ENCODE measurements at places on chromosomes 5 and 9.

DNA sequence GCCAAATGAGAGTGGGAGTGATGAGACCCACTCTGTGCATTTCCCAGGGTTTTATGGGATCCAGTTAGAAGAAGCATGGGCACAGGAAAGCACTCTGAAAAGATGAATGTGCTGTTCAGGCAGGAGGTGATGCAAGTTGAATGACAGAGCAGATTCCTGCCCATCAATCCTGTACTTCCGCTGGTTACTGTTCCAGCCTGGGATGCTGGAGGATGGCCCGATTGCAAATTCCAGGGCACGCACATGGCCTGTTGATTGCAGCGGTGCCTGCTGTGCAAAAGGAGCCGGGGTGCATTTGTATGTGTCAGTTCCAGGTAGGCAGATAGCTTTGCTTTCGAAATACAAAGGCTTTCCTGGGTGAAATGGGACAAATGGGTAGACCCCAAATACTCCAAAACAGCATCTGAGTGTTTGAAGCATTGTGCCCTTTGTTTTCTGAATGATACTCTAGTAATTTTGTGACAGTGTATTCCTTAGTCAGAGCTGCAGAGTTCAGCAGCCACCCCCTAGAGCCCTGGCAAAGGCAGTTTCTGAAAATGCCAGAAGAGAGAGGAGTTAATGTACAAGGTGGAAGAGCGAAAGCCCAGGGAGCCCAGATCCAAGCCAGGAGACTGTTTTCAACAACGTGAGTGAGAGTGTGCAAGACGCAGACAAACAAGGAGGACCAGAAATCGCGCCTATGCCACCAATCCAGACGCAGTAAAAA is 454.2 kb upstream of the CLINT1 start:
- no peak for DNase-seq

- no peak for DNase-seq
Observed at GRCh38 chr5:73160239-73160671, 12.7 kb upstream of the TMEM174 start.

DNA sequence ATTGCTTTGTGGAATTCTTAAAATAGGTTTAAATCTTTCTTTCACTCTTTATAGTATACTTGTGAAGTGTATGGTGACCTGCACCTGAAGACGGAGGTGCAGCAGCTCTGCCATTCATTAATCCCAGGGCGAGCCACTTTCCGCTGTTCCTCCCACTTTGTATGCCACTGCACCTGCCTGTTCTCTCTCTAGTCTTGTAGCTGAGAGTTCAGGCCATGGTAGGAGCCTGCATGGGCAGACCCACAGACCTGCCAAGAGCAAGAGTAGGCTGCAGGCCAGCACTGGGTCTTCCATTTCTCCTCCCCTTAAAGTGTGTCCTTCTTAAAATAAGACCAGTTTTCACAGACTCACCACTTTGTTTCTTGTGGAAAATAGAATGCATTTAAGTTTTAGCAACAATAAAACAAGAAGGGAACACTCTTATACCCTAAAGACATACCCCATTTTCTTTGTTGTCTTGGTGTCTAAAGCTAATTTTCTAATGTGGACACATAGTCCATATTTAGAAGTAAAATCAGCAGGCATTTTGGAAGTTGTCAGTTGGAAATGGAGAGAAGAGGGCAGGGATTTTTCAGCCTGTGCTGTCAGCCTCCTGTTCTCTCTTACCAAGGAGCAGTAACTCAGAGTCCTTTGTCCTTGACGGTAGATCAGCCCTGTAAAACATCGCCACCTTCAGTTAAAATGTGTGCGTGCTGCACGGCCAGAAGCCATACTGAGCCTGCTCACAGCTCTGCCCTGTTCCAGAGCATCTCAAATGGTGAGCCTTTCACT is 103.2 kb downstream of the SNCAIP start:
- peak; percentile 46 for DNase-seq

DNA sequence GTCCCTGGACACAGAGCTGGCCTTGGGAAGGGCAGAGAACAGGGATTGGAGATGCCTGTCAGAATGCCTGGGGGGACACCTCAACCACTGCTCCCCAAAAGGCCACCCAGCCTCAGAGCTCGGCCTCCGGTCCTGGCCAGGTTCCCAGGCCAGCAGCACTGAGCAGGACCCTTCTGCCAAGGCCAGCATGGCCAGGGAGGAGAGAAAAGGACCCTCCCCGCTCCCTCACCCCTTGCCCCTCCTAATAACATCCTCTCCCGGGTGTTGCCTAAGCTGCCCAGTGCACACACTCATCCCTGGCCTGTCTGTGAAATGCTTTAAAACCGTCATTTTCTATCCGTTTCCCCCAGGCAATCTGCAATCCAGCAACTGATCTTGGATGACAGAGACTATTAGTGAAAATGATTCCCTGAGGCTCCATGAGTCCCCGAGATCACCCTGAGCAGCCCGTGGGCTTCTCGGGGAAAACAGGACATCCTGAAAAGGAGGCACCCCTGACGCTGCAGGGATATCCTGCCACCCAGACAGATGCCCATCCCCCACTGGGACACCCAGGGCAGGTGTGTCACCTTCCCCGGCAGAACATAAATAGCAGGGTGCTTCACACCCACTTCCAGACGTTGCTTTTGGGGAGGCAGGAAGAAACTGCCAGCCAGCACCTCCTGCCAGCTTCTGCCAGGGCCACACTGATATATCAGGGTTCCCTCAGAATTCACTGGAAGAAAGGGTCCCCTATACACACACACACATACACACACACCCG is 75.3 kb downstream of the ADAMTS2 start:
- DNase-seq: peak; percentile 19

DNA sequence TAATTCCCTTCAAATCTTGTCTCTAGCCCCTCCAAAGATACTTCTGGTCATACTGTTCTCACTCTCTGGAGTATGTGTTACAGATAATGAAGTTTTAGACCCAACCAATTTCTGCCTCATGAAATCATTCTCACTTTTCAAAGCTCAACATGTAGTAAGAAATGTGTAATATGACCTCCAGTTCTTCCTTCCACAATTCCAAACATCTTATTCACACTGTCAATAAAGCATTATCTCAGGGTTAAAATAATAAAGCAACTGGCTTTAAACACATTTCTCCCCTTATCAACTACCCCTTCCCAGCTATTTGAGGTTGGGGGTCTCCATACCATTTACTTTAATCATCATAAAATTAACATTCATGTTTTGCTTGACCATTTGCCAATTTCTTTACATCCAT is 654.1 kb downstream of the RAB3C start:
- no peak for DNase-seq

DNA sequence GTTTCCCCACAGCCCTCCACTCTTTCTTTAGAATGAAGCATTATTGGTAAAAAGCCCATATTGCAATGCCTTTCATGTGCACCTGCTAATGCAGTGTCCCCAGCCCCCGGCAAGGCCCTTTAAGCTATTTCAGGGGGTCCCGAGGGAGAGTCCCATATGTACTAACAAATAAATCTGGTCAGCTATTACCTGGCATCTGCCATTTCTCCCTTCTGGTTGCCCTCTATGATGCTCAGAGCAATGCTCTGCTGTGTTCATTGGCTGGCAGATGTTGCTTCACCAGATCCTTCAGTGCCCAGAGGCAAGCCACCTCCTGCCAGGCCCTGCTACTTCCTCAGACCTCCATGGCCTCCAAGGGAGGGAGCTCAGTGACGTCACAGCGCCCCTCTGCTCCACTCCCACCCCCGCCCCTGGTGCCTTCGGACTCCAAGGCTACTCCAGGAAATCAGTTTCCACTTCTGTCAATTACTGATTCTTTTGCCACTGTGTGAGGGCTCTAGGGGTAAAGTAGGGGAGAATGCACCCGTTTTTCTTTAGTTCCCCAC is 201.1 kb upstream of the GLRA1 start:
- DNase-seq: no peak

- no peak for DNase-seq
Observed at GRCh38 chr9:101634741-101635409, 40.1 kb upstream of the PPP3R2 start.

DNA sequence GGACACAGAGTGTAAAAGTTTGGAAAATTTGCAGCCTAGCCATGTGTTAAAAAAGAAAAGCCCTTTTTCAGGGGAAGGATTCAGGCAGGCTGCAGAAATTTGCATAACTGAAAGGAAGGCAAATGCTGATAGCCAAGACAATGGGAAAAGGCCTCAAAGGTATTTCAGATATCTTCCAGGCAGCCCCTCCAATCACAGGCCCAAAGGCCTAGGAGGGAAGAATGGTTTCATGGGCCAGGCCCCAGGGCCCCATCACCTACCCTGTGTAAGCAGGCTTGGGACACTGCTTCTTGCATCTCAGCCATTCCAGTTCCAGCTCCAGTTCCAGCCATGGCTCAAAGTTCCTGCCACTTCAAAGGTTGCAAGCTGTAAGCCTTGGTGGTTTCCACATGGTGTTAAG is 4.8 kb downstream of the S100Z start:
- no peak for DNase-seq

- DNase-seq: no peak
Observed at GRCh38 chr5:2519153-2519552, 232.3 kb downstream of the IRX2 start.

DNA sequence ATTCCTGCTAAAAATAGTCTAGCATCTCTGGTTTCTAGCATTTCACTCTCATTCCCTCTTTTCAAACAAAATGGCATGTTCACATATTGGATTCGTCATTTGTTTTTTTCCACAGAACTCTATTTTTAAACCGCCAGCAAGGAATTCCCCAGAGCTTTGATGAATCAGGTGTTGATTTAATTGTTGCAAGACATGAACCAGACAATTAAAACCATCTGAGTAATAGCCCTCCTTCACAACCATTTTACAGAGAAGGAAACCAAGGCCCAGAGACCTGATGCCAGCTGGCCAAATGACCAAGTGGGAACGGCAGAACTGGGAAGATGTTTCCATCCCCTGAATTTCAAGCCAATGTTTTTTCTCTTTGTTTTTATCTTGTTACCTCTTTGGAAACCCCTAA is 167.0 kb downstream of the CAAP1 start:
- DNase-seq: no peak

DNA sequence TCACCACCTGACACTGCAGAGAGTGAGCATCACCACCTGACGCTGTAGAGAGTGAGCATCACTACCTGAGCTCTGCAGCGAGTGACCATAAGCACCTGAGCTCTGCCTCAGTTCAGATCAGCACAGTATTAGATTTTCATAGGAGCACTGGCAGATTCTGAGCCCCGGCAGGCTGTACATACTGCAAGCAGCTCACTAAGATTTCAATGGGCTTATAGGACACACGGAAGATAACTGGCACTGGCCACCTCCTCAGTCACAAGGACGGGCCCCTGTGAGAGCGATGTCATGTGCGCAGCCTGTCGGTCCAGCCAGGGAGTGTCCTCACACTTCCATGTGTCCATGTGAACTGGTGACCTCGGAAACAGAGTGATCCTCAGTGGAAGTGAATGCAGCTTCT is 153.5 kb upstream of the IRX2 start:
- no peak for DNase-seq

DNA sequence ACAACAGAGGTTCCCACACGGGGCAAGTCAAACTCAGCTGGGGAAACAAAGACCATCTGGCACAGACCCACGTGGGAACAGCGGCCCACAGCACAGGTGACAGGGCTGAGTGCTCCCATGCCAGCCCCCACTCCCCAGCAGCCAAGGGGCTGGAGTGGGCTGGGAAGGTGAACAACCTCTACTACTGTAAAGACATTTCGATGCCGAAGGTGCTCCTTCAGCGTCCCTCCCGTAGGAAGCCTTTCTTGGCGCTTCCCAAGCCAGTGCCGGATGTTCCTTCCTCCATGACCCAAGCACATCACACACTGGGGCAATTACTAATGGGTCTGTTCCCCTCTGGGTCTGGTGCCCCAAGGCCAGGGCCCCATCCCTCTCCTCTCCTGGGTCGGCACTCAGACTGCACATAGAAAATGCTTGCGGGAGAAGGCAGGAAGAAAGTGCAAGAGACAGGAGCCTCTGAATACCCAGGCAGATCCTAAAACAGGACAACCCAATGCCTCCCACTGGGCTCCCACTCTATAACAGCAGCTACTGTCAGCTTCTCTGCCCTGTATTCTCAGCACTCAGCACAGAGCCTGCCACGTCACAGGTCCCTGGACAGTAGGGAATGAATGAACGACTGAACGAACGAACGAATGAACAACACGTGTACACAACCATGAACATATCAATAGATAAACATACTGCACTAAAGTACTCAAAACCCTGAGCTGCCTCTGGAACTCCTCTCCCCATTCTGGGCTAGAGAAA is 77.0 kb upstream of the LRRTM2 start:
- no peak for DNase-seq

DNA sequence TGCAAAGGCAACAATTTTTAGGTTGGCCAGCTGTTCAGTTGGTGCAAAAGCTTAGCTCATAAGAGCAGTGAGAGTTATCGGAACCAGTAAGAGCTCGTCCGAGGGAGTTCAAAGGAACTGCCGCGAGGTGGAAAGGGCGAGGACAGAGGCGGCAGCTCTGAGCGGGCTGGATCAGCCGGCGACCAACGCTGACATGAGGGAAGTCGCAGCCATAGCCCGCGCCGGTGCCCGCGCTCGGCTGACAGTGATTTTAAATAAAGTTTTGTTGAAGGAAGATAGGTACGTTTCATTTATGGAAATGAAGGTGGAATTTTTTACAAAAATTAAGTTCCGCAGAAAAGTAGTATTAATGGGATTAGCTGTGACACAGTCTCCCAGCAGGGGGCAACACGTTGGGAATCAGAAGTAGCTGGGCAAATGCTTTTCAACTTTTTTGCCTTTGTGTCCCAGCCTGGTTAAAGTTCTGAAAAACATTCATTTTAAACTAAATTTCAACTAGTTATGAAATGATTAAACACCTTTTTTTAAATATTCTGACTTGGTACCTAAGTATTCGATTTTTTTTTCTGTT is 43.2 kb downstream of the FBXO4 start:
- DNase-seq: no peak

DNA sequence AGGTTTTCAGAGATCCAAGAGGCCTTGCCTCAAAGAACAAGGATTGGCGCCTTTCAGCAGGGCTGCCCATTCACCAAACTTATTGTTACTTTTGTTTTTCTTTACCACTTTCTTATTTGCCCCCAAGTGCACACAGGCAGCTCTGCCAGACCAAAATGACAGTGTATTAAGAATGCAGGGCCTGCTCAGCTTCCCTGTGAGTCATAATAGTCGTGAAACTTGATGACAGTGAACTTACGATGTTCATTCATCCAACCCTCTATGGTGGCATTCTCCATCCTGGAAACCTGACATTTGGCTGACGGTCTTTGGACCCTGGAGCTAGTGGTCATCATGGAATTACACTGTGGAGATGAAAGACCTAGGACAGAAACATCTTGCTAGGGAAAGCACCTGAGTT is 44.3 kb downstream of the UBE2QL1 start:
- no peak for DNase-seq

GRCh38 chr5:55440188-55440646 is 94.5 kb downstream of the PLPP1 start:
- DNase-seq: no peak

GRCh38 chr5:133696006-133696584 is 83.8 kb upstream of the FSTL4 start:
- no peak for DNase-seq

DNA sequence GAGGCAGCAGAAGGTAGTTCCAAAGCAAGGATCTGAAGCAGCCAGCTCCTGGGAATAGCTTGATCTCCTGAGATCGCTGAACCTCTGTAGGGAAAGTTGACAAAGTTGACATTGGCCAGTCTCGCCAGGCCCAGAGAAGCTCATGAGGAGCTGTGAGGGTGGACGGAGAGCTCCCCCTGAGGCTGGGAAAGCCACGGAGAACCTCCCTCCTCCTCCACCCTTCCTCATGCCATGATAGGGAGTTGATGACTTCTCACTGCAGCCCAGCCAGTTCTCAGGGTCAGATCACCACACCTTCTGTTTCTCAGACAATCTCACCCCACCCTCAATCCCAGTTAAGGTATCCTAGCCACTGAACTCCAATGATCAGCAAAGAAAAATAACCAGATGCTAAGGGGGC is 30.4 kb upstream of the KCNV2 start:
- no peak for DNase-seq

Measured in left cardiac atrium (tissue), 4 donors.